ENCODE measurements at places on chromosomes 16 and 17.

DNA sequence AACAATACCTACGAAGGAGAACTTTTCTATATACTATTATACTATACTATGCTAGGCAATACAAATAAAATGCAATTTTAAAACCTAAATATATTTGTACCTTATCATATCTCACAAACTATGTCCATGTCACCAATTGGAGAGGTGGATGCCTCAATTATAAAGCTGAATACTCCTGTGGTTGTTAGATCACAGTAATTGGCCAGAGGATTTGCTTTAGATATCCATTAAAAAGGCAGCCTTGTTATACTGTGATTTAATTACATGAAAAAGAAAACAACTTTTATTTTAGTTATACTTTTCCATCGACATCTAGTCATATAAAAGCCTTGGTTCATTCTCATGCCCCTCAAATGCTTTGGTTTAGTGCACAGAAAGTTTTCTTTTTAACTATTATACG is 129.3 kb downstream of the BRIP1 start:
- DNase-seq = no peak

DNA sequence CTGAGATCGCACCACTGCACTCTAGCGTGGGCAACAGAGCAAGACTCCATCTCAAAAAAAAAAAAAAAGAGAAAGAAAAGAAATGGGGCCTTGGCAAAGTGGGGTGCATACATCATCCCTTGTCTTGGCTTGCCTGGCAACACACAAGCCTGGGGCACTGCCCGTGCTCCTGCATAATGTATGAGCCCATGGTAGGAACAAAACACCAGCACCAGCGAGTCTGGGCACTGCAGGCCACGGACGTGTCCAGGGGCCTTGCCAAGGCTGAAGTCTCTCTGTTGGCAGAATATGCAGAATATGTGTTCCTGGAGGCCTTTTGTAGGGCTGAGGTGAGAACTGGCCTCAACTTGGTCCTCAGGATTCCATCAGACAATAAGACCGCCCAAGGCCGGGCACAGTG is 15.7 kb upstream of the ALDOA start:
- DNase-seq = no peak

GRCh38 chr16:11429823-11430222 is 84.6 kb downstream of the RMI2 start:
- no peak for DNase-seq

DNA sequence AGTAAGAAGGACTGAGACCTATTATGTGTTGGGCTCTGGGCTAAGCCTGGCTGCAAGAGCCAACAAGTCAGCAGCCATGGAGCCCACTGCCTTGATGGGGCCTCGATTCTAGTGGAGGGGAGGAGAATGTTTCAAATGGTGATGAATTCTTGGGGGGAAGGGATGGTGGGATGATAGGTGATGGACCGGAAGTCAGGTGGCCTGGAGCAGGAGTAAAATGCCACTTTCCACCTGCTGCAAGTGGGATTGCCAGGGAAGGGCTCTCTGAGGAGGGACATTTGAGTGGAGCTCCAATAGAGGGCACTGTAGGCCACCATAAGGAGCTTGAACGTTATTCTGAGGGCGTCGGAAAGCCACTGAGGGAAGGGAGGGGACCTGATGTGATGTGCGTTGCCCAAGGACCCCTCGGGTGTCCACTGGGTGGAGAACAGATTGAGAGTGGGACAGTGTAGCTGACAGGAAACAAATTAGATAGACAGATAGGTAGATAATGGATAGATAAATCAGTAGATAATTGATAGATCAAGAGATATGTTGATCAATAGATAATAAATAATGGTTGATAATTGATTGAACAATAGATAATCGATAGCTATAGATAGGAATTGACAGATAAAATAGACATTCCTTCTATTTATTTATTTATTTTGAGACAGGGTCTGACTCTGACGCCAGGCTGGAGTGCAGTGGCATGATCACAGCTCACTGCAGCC is 18.2 kb upstream of the NXPH3 start:
- DNase-seq = no peak

DNA sequence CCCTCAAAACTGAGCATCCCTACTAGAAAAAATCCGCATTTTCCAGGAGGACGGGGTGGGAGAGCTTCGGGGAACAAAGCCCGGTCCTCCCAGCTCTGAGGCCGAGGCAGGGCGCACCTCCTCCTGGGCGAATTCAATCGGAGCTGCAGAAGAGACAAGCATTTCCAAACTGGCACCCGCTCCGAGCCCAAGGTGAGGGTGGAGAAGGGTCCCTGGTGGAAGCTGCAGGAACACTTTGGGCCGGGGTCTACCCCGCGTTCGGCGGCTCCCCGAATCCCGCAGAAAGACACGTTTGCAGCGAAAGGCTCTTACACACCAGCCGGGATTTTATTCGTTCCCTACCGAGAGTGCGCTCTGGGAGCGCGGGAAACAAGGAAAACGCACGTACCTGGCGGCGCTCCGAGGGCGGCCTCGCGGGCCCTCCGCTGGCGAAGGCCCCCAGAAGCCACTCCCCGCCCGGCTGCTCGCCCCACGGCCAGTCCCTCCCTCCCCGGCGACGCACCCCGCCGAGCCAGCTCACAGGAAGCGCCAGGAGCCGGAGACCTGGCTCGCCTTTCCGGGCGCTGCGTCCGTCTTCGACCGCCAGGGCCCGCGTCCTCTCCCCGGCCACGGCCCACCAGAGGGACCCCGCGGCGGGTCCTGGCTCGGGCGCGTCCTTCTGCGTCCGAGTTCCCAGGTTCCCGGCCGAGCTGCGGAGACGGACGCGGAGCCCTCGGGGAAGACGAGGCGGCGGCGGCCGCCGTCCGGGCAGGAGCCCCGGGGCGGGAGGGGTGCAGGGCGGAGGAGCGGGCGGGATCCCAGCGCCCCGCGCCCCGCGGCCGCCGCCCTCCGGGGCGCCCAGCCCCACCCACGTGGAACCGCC is 49.8 kb upstream of the BAHCC1 start:
- DNase-seq = peak; percentile 71

DNA sequence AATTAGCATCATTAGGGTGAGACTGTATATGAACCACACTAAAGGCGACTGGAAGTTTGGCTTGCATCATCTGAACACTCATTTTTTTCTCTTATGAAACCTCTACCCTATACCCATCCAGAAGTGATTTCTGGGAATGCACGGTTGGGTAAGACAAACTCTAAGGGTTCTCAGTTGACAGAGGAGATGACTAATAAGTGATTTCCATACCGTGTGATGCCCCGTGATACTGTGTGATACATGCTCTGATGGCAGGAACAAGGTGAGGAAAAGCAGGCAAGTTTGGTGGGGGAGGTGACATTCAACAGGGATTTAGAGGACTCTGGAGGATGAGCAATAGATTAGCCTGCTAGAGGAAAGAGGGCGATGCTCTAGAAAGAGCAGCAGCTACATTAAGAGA is 156.4 kb upstream of the CCL2 start:
- no peak for DNase-seq

DNA sequence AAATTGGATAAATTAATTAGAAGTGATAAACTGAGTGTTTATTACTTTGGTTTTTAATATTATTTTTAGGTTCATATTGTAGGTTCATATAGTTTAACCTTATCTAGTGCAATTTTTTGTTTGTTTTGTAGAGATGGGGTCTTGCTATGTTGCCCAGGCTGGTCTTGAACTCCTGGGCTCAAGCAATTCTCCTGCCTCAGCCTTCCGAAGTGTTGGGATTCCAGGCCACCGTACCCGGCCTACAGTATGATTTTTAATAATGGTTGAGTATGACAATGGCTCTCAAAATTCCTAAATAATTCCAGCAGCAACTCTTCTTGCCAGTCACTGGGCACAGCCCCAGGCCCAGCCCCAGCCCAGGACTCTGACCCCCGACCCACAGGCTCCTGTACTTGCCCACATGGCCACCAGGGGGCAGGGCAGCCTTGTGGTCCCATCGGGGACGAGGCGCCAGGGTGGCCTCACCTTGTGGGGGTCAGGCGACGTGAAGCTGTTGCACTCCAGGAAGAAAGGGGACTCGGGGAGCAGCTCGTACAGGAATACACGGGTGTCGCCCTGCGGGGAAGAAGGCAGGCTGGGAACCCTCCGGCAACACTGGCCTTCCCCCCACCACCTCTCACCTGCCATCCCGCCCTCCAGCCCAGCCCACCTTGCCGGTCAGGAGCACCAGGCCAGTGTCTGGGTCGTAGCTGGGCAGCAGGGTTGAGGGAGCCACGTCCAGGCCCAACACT is 7.9 kb upstream of the PAM16 start:
- DNase-seq = peak; percentile 82

DNA sequence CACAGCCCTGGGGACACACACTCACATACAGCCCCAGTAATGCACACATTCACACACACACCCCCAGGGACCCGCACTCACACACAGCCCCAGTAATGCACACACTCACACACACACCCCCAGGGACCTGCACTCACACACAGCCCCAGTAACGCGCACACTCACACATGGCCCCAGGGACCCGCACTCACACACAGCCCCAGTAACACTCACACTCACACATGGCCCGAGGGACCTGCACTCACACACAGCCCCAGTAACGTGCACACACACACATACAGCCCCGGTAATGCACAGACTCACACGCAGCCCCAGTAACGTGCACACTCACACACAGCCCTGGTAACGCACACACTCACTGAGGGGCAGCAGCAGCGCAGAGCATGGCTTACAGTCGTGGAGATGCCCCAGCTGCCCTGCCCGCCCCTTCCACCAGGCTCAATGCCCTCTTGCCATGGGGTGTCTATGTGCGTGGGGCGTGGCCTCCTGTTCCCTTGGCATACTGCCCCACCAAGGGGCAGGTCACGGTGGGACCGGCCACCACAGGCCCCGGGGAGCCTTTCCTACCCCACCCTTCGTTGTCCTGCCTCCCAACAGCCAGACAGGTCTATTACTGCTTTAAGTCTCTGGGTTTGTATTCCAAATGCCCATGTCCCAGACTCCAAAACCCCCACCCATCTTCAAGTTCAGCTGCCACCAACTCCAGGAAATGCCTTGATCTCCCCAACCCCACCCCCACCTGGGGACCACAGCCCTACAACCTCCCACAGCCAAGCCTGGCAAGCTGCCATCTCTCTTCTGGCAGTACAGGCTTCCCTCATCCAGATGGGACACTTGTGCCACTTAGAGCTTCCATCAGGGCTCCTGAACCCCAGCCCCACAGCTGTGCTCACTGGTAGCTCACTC is 2.7 kb downstream of the CCDC102A start:
- peak; percentile 40 for DNase-seq

DNA sequence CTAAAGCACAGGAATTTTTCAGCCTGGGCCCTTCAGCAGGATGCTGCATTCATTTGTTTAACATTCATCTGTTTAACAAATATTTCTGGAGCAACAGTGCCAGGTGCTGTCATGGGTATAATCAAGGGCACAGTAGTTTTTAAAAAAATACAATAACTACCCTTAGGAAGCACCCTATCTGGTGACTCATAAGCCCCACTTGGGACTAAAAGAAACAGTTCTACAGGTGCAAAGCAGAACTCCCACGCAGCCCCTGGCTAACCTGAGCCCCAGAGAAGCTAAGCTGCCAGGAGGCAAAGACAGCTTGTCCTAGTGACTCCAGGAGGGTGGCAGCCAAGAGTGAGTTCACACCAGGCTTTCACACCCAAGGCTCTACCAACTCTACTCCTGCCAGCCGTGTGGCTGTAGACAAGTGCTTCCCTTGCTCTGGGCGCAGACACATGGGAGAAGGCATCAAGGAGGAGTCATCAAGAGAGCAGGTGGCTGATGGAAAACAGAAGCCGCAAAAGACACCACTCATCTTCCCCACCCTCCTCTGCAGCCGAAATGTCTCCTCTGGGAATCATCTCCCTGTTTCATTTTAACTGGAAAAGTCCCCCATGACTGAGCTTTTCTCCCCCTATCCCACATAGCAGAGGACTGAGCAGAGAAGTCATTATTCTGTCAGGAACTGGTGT is 14.4 kb downstream of the CUEDC1 start:
- peak; percentile 21 for DNase-seq

- no peak for DNase-seq
Measured at GRCh38 chr17:73371285-73371684, 59.5 kb upstream of the CDC42EP4 start.

GRCh38 chr17:16492613-16493530 is 879 bp upstream of the LRRC75A start:
- no peak for DNase-seq

- DNase-seq = no peak
Measured at GRCh38 chr16:29112755-29113347, 128.0 kb downstream of the LAT start.

All from stimulated activated naive CD8-positive, alpha-beta T cell treated with anti-CD3 and anti-CD28 coated beads, Interleukin-15, Interleukin-2, amounts not matched to agents 100 U/mL and 50 U/mL, for 24 hours (primary cell).